ENCODE measurements at places on chromosomes 2 and 18.

GRCh38 chr2:195538937-195539336 lies 118.1 kb upstream of the SLC39A10 start:
- DNase-seq, result no peak

DNA sequence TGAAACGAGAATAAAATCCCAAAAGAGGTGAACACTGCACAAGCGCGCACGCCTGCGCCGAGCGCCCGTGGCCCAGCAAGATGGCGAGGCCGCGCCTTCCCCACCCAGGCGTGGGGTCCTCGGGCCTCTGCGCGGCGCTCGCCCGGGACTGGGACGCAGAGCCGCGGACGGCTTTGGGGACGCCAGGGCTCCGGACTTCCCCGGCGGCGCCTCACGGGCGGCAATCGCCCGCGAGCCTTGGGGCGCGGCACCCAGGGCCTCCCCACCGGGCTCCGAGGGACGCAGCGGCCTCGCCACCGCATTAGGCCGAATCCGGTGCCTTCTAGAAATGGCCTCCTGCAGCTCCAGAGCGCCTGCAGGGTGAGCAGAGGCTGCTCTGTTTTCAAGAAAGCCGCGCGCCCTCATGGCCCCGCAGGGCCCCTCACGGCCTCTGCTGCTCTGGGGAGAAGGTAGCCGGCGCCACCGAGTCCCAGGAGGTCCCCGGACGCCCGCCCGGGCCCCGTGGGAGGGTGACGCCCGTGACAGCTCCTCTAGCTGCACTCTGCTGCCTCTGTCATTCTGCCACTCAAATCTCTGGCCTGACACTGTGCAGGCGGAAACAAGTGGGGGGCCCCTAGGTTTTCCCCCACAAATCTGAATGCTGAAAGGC lies 35.9 kb upstream of the POMC start:
- DNase-seq, result peak; percentile 33

GRCh38 chr2:119837350-119837749 lies 77.6 kb downstream of the PTPN4 start:
- no peak for DNase-seq

GRCh38 chr2:132416723-132417395 lies at the start of gene GPR39:
Gene GPR39, plus strand, starts transcription at chr2:132416805.
- DNase-seq, result no peak

GRCh38 chr2:225056330-225057073 lies 14.2 kb upstream of the DOCK10 start:
- DNase-seq, result peak; percentile 76

GRCh38 chr2:155250800-155251199 lies 552.3 kb downstream of the KCNJ3 start:
- peak; percentile 0 for DNase-seq

DNA sequence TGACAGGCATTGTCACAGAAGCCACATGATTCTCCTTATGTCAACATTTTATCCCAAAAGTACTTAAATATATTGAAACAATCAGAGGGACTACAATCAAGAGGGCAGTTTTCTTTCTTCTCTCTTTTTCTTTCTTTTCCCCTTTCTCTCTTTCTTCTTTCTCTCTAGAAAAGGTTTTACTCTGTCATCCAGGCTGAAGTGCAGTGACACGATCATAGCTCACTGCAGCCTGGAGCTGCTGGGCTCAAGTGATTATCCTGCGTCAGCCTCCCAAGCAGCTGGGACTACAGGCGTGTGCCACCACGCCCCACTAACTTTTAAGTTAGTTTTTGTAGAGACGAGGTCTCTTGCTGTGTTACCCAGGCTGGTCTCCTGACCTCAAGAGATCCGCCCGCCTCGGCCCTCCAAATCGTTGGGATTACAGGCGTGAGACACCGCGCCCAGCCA lies 1.0 kb upstream of the PRKD3 start:
- DNase-seq, result no peak

- DNase-seq, result no peak
Measured at GRCh38 chr2:216569765-216570164, 63.5 kb upstream of the IGFBP2 start.

GRCh38 chr2:220660277-220661145 lies 911.6 kb downstream of the EPHA4 start:
- no peak for DNase-seq

- DNase-seq, result no peak
Measured at GRCh38 chr18:77405096-77405495, 155.4 kb downstream of the GALR1 start.

- DNase-seq, result no peak
Measured at GRCh38 chr18:80046431-80046830, 12.2 kb downstream of the RBFA start.
